Activated CD8-positive, alpha-beta memory T cell treated with anti-CD3 and anti-CD28 coated beads for 24 hours (primary cell): ENCODE measurements at places on chromosomes 6 and 20.
A peak's percentile ranks its signal among the peaks of the same experiment; 100 is the strongest.

GRCh38 chr20:29443819-29444218 is 1813.6 kb upstream of the DEFB115 start:
- no peak for DNase-seq

GRCh38 chr6:155234167-155234566 is 29.6 kb upstream of the CLDN20 start:
- no peak for DNase-seq

GRCh38 chr6:71246596-71246995 is 42.0 kb upstream of the OGFRL1 start:
- DNase-seq = no peak

DNA sequence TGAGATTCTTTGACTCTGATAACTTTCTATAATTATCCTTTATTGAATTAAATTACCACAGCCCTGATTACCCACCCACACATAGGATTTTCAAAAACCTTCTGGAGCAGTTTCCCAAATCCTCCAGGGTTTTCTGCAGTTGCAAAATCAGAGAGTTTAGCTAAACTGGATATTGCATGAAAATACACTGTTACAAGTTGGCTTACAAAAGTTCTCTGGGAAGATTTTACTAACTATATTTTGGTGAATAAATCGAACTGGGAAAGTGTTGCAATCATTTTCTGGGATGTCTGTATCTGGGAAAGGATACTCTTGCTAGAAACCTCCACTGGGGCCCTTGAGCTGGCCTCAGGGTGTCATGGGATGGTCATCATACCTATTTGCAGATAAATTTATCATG is 97.6 kb upstream of the STMND1 start:
- DNase-seq = no peak

- no peak for DNase-seq
Measured at GRCh38 chr6:161744211-161745067, 470.6 kb upstream of the AGPAT4 start.

GRCh38 chr6:166435574-166435973 is 52.8 kb upstream of the MPC1 start:
- DNase-seq = peak; percentile 74

- no peak for DNase-seq
Measured at GRCh38 chr20:35014537-35014936, 58.9 kb downstream of the MYH7B start.

GRCh38 chr6:158445426-158446085 is 114.3 kb upstream of the TMEM181 start:
- DNase-seq = no peak

GRCh38 chr6:73435236-73435635 is 16.9 kb downstream of the CGAS start:
- DNase-seq = no peak

DNA sequence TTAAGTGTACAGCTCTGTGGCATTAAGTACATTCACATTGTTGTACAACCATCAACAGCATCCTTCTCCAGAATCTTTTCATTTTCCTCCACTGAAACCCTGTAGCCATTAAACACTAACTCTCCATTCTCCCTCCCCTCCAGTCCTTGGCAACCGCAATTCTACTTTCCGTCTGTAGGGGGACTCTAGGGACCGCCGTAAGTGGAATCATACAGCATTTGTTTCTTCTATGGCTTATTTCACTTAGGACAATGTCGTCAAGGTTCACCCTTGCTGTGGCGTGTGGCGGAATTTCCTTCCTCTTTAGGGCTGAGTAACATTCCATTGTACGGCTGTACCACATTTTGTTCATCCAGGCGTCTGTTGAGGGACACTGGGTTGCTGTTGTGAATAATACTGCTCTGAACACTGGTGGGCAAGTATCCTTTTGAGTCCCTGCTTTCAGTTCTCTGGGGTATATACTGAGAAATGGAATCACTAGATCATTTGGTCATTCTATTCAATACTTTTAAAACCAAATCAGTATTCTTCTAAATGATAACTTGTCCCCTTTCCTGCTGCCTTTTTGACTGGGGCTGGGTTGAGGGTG is 50.7 kb downstream of the PPP1R3G start:
- DNase-seq = peak; percentile 73

- DNase-seq = no peak
Measured at GRCh38 chr20:62902926-62903615, 23.2 kb downstream of the DIDO1 start.

DNA sequence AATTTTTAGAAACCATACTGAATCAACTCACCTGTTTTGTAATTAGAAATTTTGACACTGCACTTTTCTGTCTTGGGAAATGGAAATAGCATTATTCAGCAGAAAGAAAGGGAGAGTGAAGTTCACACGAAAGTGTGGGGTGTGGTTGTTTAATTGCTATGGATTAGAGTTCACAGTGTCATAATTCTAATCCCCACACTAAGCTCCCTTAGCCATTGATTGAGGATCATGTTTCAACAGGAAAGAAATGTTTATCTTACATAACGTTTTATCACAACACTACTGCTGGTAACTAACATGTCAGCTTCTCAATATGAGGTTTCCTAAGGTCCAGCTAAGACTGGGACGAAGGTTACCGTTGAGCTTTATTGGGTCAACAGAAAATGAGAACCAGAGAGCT is 31.4 kb upstream of the GSTA5 start:
- DNase-seq = no peak

GRCh38 chr20:63112491-63113219 is 103.3 kb downstream of the YTHDF1 start:
- DNase-seq = no peak

- DNase-seq = no peak
Measured at GRCh38 chr6:46392294-46392693, 99.0 kb downstream of the RCAN2 start.

GRCh38 chr6:137334884-137335283 is 115.7 kb upstream of the IFNGR1 start:
- DNase-seq = no peak

- DNase-seq = peak; percentile 68
Measured at GRCh38 chr6:106973836-106974335, 643 bp downstream of the CD24 start.

DNA sequence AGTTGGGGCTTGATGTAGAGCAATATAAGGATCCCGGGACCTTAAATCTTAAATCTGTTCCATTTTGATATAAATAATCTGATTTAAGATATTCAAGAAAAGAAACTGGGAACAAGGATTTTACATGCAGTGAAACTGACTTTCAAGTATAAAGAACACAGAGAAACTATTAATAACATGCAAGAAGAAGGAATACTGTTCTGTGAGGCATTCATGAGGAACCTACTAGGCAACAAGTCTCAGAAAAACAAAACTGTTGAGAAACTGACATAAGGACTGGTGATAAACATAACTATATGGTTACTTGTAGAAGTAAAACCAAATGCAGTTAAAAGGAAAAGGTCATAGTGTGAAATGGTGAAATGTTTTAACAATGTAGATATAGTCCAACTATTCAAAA is 15.8 kb downstream of the HDDC2 start:
- no peak for DNase-seq

DNA sequence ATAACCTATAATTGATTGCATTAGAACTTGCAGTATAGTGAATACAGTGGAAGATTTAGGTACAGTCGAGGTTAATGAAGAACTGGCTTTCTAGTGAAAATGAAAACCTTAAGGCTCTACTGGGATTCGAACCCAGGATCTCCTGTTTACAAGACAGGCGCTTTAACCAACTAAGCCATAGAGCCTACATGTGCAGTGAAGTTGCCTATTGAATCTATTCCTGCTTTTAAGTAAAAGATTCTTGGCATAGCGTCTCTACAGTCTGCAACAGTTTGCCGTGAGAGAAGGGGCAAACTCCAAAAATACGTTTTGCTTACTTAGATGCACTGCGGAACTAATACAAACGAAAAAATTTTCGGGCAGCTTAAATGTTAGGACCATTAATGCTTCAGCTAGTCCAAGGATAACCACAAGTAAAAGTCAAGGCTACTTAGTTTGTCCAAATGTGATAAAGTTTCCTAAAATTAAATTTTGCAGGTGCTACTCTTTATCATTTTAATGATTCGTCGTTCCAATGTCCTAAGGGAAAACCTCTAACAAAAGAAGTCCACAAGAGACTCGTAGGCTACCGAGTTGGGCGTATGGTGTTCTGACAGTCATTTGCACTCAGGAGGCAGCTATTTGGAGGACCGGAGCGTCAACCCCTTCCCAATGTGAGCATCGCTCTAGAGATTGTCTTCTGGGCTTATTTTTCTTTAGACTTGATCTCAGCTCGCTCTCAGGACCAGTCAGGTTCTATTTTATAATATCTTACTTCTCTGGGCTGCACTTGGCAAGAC is 31.3 kb upstream of the ZSCAN23 start:
- no peak for DNase-seq

DNA sequence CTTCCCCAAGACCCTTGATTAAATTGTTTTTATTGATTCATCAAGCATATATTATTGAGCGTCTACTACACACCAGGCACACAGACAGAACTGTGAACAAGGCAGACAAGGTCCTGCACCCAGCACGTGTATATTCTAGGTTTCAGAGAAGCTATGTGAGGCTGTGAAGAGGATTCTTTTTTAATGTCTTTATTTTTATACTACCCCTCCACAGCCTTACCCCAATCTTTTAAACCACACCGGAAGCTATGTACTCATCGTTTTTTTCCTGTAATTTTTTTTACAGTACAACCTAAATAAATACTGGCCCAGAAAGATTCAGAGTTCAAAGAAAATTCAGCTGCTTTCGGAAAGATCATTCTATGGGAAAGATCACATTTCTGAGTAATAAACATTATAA is 10.0 kb downstream of the SGK1 start:
- DNase-seq = no peak

- no peak for DNase-seq
Measured at GRCh38 chr6:85463621-85464259, 13.9 kb downstream of the NT5E start.
